ENCODE measurements at places on chromosomes 2 and 18.

DNA sequence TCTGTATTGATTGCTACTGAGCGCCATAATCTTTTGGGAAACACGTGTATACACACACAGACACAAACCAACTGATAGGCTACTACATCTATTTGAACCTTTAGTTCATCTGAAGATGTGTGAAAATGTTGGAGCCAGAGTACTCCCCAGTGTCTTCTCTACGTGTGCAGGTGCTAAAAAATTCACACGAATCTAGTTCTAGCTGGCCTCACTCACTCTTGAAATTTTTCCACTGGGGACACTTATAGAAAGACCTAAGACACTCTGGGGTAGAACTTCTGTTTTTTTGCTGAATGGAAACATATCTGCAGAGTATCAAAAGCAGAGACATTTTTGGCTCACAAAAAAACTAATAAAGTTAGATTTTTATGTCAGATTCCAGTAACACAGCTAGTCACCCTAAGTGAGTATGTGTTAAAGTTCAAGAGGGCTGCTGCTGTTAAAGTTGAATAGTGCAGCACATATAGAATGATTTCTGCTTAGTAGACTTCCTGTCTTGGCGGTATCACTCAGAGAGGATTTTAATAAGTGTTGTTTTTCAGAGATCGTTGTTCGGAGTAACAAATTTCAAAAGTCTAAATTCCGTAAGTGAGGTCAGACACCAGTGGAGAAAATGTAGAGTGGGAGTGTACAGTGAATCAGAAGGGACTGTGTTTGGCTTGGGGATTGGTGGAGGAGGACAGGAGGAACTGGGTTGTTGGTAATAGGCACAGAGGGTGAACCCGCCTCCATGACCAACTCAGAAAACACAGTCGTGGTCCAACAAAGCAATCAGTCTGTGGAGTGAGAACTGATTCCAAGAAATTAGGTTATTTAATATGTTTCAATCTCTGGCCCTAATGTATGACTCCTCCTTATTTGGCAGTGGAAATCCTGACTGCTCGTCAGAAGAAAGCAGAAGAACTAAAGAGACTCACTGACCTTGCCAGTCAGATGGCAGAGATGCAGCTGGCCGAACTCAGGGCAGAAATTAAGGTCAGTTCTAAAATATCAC, 43.1 kb downstream of the KCTD18 start:
- peak; percentile 75 for DNase-seq

DNA sequence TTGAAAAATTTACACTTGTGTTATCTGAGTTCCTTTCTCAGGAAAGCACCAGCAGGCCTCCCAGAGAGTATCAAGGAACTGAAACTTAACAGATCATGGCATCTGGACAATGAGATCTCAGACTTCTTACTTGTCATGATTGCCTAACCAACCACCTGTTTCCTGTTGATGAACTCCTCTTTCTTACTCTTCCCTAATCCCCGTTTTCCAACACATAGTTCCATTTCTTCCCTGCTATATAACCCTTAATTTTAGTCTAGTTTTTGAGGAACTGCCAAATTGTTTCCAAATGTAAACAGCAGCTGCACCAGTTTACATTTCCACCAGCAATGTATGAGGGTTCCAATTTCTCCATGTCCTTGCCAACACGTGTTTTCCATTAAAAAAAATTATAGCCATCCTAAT, 6.1 kb upstream of the FAM171B start:
- DNase-seq, result peak; percentile 84

- no peak for DNase-seq
Measured at GRCh38 chr18:47915930-47916329, 14.5 kb downstream of the SMAD2 start.

GRCh38 chr2:46001741-46002506, 295.3 kb upstream of the EPAS1 start:
- no peak for DNase-seq

- no peak for DNase-seq
Measured at GRCh38 chr18:30465096-30465495, 577.4 kb downstream of the DSC3 start.

- DNase-seq, result no peak
Measured at GRCh38 chr2:234435836-234436481, 60.9 kb downstream of the ARL4C start.

GRCh38 chr2:109380502-109381326, 233.1 kb downstream of the SEPTIN10 start:
- no peak for DNase-seq

GRCh38 chr18:415617-416612, 84.6 kb downstream of the COLEC12 start:
- DNase-seq, result no peak

GRCh38 chr2:20635675-20636584, 15.0 kb downstream of the HS1BP3 start:
- DNase-seq, result peak; percentile 70

DNA sequence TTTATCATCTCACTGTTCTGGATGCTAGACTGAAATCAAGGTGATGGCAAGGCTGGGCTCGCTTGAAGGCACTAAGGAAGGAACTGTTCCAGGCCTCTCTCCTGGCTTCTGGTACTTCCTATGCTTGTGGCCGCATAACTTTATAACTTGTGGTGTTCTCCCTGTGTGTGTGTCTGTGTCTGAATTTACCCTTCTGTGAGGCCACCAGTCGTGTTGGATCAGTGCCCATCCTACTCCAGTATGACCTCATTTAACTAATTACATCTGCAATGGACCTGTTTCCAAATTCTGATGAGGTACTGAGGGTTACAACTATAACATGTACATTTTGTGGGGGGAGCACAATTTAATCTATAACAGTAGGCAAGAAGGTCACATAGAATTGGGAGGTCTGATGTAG, 41.6 kb downstream of the LYPD6B start:
- DNase-seq, result no peak
